ENCODE measurements at places on chromosomes 7 and 10.

DNA sequence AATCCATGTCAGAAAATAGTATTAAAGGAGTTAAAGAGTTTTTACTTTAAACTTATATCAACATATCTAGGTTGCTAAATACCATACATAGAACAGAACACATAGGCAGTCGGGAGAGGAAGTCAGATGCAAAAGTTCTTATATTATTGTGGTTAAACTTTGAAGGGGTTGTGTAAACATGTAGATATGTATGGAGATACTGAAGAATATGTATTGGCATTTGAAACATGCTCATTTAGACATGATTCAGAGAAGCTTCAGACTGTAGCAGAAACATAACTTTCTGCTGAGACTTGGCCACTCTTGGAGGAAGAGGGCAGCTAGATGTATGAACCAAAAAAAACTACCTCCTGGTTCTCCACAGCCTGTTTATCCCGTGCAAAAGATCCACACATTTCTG, 103.5 kb upstream of the FERD3L start:
- DNase-seq, result peak; percentile 62

DNA sequence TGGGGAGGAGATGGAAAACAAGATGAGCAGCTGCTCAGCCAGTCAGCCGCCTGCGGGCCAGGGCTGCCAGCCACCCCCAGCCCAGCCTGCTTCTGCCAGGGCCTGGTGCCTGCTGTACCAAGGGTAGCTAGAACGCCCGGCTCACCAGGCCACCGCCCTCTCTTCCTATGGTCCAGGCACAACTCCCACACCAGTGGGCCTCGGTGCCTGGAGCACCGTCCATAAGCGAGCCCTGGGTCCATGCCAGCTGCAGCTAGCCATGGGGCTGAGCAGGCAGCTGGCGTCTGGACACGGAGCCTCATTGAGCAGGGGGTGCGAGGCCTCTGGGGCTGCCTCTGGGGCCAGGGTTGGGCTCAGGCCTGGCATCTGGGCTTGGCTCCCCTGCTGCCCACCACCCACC, 8.5 kb upstream of the RABGEF1 start:
- no peak for DNase-seq

- no peak for DNase-seq
Measured at GRCh38 chr7:98993024-98993897, 114.9 kb downstream of the TRRAP start.

DNA sequence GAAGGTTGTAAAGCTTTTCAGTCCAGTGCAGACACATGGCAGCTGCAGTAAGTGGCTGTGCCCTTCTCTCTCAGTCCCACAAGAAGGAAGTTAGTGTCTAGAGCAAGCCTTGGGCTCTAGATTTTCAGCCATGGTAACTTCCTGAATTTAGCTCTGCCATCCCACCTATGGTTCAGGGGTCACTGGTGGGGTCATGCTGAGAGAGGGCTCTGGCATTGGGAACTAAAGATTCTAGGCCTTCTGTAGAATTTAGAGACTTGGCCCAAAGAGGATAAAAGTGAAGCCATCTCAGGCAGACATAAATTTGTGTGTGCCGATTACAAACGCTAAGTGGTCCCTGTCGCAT, 113.5 kb downstream of the COL13A1 start:
- no peak for DNase-seq

GRCh38 chr10:85147346-85148250, 819.2 kb downstream of the CCSER2 start:
- DNase-seq, result no peak

- no peak for DNase-seq
Measured at GRCh38 chr7:149637911-149638565, 135.3 kb downstream of the ZNF467 start.

DNA sequence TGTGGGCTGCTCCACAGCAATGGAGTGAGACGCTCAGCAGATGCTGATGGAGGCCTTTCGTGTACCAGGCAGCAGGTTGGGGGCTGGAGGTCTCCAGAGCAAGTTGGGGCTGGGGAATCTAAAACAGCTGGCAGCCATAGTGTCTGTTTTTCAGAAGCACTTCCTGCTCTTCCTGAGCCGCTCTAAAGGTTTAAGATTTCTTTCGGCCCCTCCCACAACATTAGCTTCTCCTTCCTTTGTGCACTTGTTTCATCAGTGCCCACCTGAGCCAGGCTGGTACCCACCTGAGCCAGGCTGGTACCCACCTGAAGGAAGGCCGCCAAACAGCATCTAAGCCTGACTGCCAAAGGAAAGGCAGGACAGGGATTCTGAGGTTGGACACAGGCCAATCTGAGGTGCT, 18.4 kb upstream of the WAPL start:
- no peak for DNase-seq
